ENCODE measurements at places on chromosomes 2 and 18. TPM values are rescaled to one million over a fixed set of nuclear protein-coding genes. Genes with fewer than 3 reads are reported as not detected.

- H3K27me3 ChIP-seq = no peaks in the 10 kb centered on the region
- no peak overlapping the region for H3K27ac ChIP-seq
- H3K36me3 ChIP-seq = no peaks in the 10 kb centered on the region
- H3K4me1 ChIP-seq = no peaks in the 10 kb centered on the region
These were observed 17.3 kb downstream of the LYPD6B start for GRCh38 chr2:149055751-149056150.

DNA sequence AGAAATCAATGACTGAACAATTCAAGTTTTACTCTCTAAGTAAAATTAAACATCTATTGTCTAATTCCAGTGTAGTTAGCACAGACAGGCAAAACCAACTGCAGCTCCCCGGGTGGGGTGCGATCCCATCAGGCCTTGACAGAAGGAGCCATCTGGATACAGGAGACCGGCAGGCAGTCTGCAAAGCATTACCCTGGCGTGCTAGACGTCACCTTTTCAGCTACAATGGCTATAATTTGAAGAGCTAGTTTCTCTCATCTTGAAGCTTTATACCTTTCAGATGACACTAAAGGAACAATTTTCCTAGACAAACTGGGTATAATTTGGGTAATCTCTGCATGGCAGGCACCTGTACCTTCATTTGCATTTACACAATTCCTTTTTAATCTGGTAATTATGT, 761.5 kb upstream of the SOX11 start:
- no peak for DNase-seq
- no peaks in the 10 kb centered on the region for H3K36me3 ChIP-seq
- H3K4me1 ChIP-seq = no peaks in the 10 kb centered on the region
- H3K27ac ChIP-seq = no peak overlapping the region
- no peaks in the 10 kb centered on the region for H3K27me3 ChIP-seq
- H3K4me3 ChIP-seq = no peak overlapping the region

DNA sequence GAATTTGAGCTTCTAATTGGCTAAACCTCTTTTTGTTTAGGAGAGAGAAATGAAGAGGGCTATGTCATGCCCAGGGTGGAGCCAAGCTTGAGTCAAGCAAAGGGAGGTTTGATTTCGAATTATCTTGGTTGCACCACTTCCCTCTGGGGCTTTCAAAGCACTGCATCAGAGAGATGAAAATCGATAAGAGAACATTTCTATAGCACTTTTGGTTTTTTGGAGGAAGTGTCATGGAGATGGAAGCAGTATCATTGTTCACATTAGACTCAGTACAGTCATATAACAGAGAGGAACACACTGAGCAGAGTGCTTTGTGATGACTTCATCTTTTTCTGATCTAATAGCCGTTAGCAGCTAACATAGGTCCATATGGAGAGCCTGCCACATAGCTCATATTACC, 120.3 kb upstream of the UXS1 start:
- no peak overlapping the region for H3K4me3 ChIP-seq
- H3K27me3 ChIP-seq = no peaks in the 10 kb centered on the region
- no peak overlapping the region for H3K27ac ChIP-seq
- no peak for DNase-seq
- H3K36me3 ChIP-seq = no peaks in the 10 kb centered on the region
- no peaks in the 10 kb centered on the region for H3K4me1 ChIP-seq

- no peaks in the 10 kb centered on the region for H3K27me3 ChIP-seq
- no peaks in the 10 kb centered on the region for H3K36me3 ChIP-seq
- no peak for DNase-seq
- no peak overlapping the region for H3K27ac ChIP-seq
- H3K4me3 ChIP-seq = no peak overlapping the region
These were observed 12.4 kb downstream of the MYO5B start for GRCh38 chr18:50182511-50182910.

- H3K36me3 ChIP-seq = peaks cover 32% of the 10 kb centered on the region
- no peak overlapping the region for H3K27ac ChIP-seq
- peak; percentile 14 for DNase-seq
These were observed 50.3 kb downstream of the SS18 start for GRCh38 chr18:26040051-26040656.

GRCh38 chr2:10768063-10768507, 44.5 kb downstream of the PDIA6 start:
- DNase-seq = no peak
- no peak overlapping the region for H3K27ac ChIP-seq
- no peaks in the 10 kb centered on the region for H3K36me3 ChIP-seq
- H3K4me1 ChIP-seq = no peaks in the 10 kb centered on the region

GRCh38 chr2:74806920-74807319, 27.0 kb upstream of the HK2 start:
- no peaks in the 10 kb centered on the region for H3K36me3 ChIP-seq
- H3K27me3 ChIP-seq = peaks cover 23% of the 10 kb centered on the region
- no peak overlapping the region for H3K4me3 ChIP-seq
- no peak overlapping the region for H3K27ac ChIP-seq
- no peaks in the 10 kb centered on the region for H3K4me1 ChIP-seq
- DNase-seq = no peak

- no peaks in the 10 kb centered on the region for H3K27me3 ChIP-seq
- peak; percentile 52 for DNase-seq
- peak overlapping the region; percentile 76 for H3K27ac ChIP-seq
- H3K4me3 ChIP-seq = peak overlapping the region; percentile 64
- no peaks in the 10 kb centered on the region for H3K36me3 ChIP-seq
- H3K4me1 ChIP-seq = peaks cover 23% of the 10 kb centered on the region
These were observed 336.9 kb upstream of the PKDCC start for GRCh38 chr2:41710944-41711343.

DNA sequence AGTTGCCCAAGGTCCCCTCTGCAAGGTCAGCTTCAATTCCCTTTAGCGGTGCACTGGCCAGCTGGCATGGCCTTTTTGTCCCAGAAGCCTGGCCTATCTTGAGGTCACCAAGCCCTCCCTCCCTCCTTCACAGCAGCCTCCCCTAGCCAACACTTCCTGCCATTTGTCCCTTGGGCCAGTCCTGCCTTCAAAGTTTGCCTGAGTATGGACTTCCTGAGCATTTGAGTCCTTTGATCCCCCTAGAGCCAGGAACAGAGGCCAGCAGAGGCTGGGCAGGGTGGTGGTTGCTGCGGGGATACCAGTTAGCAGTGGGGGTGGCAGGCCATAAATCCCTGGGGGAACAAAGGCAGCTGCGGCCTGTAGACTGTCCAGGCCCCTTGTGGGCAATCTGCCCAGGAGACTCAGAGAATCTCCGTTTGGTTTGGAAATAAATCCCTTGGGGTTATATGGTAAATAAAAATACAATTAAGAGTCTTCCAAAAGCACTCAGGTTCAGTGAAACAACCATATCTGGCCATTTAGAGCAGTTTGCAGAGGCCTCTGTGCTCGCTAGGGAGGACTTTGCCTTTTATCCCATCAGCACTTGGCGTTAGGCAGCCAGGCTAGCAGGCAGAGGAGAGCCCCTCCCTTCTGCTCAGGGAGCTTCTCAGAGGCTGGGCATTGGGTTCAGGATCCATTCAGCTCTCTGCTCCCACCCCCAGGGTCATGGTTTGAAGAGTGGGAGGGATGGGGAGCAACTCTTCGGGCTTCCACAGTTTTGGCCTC, 3.1 kb upstream of the HES6 start:
- peaks cover 17% of the 10 kb centered on the region for H3K4me1 ChIP-seq
- H3K36me3 ChIP-seq = peaks cover 28% of the 10 kb centered on the region
- no peak overlapping the region for H3K27ac ChIP-seq
- no peak overlapping the region for H3K4me3 ChIP-seq

The STK17B gene
- 17.1 TPM for total RNA-seq

The DPP10 gene
- total RNA-seq = not detected

The ALPI gene
- total RNA-seq = not detected
